Caki2 (cell line): ENCODE measurements at places on chromosomes 13 and 19. TPM values are rescaled to one million over a fixed set of nuclear protein-coding genes. Genes with fewer than 3 reads are reported as not detected.

The ZNF835 gene
- total RNA-seq = not detected in 2 replicates

The ZNF578 gene
- not detected in 2 replicates for total RNA-seq

The SELENOV gene
- total RNA-seq = not detected in 2 replicates

The RDH8 gene
- not detected in 2 replicates for total RNA-seq

The TMC4 gene
- total RNA-seq = not detected in 2 replicates

The CLEC17A gene
- total RNA-seq = not detected in 2 replicates

The PRKCG gene
- 0.10 TPM in 1 of 2 replicates, not detected in the other for total RNA-seq

The ZNF492 gene
- total RNA-seq = not detected in 2 replicates

The BRSK1 gene
- 0.41 and 0.64 TPM in 2 replicates for total RNA-seq

The RETN gene
- not detected in 2 replicates for total RNA-seq

The ODAD3 gene
- total RNA-seq = 1.1 and 2.6 TPM in 2 replicates

GRCh38 chr13:74280795-74281490 is 146.7 kb upstream of the KLF12 start:
- DNase-seq = no peak

DNA sequence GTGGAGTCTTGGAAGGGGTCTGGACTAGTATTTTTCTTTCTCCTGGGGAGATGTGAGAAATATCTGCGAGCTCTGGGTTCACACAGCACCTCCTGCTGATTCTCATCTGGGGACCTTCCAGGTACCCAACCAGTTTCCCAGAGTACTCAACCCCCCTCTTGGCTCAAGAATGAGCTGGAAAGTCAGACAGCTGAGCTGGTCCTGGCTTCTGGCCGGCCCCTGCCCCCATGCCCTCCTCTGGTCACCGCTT is 2.2 kb upstream of the PDE4A start:
- DNase-seq = no peak

DNA sequence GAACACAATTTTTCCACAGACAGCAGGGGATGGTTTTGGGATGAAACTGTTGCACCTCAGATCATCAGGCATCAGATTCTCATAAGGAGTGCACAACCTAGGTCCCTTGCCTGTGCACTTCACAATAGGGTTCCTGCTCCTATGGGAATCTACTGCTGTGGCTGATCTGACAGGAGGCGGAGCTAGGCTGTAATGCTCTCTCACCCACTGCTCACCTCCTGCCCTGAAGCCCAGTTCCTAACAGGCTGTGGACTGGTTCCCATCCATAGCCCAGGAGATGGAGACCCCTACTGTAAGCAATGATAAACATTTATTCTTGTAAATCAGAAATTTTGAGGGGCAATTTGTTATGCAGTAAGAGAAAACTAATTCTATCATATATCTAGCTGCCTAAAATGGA is 1234.7 kb downstream of the SLITRK1 start:
- no peak for DNase-seq

GRCh38 chr13:98476106-98476505 is 100.8 kb downstream of the STK24 start:
- no peak for DNase-seq

DNA sequence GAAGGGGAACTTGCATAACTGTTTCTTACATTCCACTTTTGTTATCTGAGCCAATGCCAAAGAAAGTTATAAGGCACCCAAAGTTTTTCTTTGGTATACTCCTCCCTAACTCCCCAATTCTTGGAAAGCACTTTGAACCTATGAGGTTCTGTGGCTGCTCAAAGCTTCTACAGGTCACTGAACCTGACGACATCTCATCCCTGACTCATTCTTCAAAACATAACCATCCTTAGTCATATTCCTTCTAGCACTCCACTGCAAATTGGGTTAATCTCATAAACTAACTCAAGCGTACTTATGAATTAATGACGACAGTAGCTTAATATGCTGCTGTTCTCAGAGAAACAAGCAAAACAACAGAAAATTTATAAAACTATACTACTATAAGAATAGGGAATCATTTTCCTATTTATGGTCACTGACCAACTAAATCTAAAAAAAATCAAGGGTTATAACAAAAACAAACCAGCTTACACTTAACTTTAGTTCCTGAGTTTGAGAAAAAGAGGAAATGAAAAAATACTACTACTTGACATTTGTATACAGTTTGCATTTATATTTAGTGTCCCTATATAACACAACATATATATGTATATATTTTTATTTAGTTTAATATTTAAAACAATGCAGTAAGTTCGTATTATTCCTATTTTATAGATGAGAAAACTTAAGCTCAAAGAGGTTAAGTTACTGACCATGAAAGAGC is 69.1 kb downstream of the CAB39L start:
- DNase-seq = peak; percentile 41

DNA sequence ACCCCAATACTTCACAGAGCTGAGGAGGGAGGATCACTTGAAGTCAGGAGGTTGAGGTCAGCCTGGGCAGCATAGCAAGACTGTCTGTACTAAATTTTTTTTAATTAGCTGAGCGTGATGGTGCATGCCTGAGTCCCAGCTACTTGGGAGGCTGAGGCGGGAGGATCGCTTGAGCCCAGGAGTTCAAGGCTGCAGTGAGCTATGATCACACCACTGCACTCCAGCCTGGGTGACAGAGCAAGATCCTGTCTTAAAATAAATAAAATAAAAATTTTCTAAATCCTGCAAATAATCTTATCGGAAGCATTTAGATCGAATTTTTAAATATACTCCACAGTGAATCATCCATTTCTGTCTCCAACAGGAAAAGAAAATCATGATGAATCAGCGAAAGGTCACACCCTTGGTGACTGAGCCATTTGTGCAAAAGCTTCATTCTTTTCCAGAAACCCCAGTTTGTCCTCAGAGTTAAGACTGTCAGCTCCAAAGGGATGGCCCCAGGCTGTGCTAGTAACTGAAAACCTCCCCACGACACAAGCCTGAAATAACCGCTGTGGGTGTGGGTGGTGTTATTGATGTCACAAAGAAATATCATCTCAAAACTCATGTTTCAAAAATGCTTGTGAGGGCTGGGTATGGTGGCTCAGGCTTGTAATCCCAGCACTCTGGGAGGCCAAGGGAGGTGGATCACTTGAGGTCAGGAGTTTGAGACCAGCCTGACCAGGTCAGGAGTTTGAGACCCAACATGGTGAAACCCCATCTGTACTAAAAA is 167.6 kb downstream of the PTPRS start:
- peak; percentile 96 for DNase-seq

DNA sequence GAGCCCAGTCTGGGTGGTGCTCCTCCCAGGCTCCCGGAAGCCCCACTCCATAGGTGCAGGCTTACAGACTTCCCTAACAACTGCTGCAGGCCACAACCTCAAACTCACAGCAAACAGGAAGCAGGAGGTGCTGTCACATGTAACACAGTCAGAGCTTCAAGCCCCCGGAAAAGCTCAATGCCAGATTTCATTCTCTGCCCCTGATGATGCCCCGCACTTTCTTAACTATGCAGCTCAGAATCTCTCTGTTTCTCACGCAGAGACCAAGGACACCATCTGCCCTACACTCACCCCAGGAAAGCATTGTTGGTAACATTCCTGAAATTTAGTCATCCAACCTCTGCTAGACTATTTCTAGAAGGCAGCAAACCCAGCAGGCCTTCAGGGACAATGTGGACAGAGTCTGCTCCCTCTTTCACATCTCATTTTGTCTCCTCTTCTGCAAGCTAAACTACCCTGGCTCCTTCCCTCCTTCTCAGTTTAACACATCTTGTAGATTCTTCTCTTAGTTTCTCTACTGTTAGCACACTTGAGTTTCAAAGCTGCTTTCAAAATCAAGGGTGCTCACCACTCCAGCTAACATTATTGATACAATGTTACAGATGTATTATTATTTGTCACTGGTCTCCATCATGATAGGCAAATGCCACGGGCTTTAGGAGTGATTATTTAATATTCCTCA is 162.5 kb downstream of the KCTD12 start:
- no peak for DNase-seq

- no peak for DNase-seq
Observed at GRCh38 chr19:38383743-38384142, 4.1 kb downstream of the GGN start.

- DNase-seq = no peak
Observed at GRCh38 chr13:98678741-98679140, 73.7 kb downstream of the SLC15A1 start.

GRCh38 chr13:92649140-92649813 is 577.3 kb upstream of the GPC6 start:
- no peak for DNase-seq

- DNase-seq = no peak
Observed at GRCh38 chr13:110344320-110344719, 37.2 kb downstream of the COL4A2 start.

DNA sequence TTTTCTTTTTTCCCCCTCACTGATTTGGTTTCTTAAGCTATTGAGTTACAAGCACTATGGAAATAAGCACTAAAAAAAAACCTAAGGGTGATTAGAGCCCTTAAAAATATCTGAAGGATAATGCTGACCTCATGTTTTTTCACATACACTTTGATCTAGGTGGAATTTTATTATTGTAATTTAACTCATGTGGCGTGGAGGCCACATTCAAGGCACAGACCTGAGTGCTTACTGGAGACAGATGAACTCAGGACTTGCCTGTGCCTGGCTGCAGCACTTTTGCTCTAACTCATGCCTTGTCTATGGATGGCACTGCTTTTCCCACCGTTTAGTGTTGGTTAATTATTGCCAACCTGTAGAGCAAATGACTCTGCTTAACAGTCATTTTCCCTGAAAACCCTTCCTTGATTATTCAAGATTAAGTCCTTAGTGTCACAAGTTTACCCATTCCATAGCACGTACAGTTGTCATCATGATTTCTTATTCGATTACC is 541.4 kb downstream of the GPC6 start:
- DNase-seq = peak; percentile 78

DNA sequence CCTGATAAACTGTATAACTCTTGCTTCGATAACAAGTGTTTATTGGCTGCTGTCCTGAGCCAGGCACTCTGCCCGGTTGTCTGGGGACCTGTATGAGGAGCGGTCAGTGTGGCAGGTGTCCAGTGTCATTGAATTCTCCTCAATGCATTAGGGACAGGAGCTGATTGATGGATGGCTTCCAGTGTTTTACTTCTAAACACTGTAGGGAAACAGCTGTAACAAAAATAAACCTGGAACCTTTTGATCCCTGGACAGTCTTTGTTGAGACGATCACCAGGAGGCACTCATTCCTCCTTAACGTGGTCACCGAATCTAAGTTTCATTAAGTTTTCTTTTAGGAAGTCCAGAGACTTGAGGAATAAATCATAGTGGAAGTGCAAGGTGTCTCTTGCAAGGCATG is 17.9 kb downstream of the UBAC2 start:
- DNase-seq = no peak

GRCh38 chr19:10560154-10560553 is 5.7 kb downstream of the KRI1 start:
- DNase-seq = no peak

- DNase-seq = no peak
Observed at GRCh38 chr13:73715114-73715910, 418.9 kb downstream of the KLF12 start.

GRCh38 chr19:51440846-51441409 is 17.3 kb downstream of the SIGLEC8 start:
- peak; percentile 58 for DNase-seq

GRCh38 chr13:52414963-52415362 is 9.0 kb upstream of the THSD1 start:
- no peak for DNase-seq

GRCh38 chr13:90485436-90485835 is 862.1 kb upstream of the MIR17HG start:
- peak; percentile 63 for DNase-seq

DNA sequence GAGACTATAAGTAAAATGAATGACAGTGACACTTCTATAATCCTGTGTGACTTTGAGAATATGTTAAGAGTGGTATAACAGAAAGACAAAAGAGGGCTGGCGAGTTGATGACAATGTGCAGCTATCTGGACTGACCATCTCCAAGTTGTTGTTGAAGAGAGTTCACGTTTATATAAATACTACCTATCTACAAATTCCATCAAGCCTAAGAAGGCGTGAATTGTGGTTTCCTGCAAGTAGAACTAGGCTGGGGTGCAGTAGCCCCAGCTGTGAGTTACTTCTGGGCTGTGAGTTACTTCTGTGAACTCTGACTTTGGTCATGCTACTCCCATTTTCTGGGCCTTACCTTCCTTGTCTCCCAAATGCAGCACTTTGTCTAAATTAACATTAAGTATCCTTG is 561.0 kb downstream of the TBC1D4 start:
- no peak for DNase-seq

DNA sequence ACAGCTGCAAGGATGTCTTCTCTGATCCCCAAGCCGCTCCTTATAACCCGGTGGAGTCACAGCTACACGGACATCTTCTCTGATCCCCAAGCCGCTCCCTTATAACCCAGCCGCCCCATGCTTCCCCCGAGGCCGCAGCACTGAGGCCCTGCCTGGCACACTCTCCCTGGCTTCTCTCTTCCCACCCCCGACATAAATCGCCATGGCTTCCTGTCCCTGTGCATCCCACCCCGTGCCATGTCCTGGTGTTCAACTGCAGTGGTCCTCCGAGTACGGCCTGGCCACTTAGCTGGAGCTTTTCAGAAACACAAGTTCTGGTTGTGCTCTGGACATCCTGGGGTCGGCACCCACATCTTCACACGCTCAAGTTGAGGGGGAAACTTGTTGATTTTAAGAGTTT is 60.4 kb downstream of the RASA3 start:
- no peak for DNase-seq

GRCh38 chr13:94270556-94270955 is 208.9 kb downstream of the DCT start:
- DNase-seq = no peak

DNA sequence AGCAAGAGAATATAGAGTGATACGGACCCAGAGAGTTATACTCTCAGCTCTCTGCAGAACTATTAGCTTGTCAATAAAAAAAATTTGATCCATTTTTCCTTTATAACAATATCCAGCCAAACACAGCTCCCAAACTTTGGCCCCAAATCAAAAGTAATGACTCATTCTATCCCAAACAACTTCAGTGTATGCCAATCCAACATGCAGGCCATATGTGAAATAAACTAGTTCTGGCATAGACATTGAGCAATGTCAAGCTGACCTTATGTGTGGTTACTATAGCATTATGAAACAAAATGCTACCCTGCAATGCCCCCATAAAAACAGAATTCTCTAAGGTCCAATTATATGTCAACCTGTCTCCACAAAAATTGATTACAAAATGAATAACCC is 209.5 kb downstream of the DNAJC15 start:
- no peak for DNase-seq

GRCh38 chr19:1369214-1369805 is 14.4 kb upstream of the NDUFS7 start:
- DNase-seq = no peak

GRCh38 chr19:55698256-55698655 is 23.2 kb downstream of the EPN1 start:
- DNase-seq = no peak

- DNase-seq = no peak
Observed at GRCh38 chr13:108855737-108856387, 226.5 kb downstream of the MYO16 start.
